ENCODE measurements at places on chromosomes 1 and 21. TPM values are rescaled to one million over a fixed set of nuclear protein-coding genes. Genes with fewer than 3 reads are reported as not detected.

GRCh38 chr1:234925440-234926263, 203.0 kb downstream of the TOMM20 start:
- no peak for DNase-seq

Gene RNPEP
- total RNA-seq: 11.6 TPM

Gene EVA1C
- 13.6 TPM for total RNA-seq

Gene CNKSR1
- total RNA-seq: 1.7 TPM

DNA sequence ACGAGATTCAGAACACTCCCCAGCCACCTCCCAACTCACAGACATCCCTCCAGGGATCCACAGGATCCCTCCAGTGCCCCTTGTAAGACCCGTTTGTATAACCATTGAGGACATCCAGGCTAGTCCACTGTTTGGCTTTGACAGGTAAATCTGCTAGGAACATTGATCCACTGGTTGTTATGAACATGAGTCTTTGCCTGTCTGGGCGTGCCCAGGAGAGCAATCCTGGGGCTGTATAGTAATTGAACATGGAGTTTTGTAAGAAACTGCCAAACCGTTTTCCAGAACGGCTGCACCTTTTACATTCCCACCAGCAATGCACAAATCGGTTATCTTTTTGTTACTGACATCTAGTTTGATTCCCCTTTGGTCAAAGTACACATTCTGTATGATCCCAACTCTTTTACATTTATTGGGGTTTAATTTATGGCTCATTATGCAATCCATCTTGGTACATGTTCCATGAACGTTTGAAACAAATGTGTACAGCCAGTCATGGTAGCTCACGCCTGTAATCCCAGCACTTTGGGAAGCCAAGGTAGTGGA, 88.7 kb downstream of the WDR4 start:
- DNase-seq: no peak

- no peak for DNase-seq
Observed at GRCh38 chr1:229075217-229075616, 195.7 kb upstream of the RAB4A start.

Measured in left ventricle myocardium superior (tissue), 1 donor.